ENCODE measurements at places on chromosomes 5 and 9. TPM values are rescaled to one million over a fixed set of nuclear protein-coding genes. Genes with fewer than 3 reads are reported as not detected.
A peak's percentile ranks its signal among the peaks of the same experiment; 100 is the strongest.

- H3K27ac ChIP-seq: peak overlapping the region; percentile 49
- H3K4me3 ChIP-seq: peak overlapping the region; percentile 18
- peaks cover 10% of the 10 kb centered on the region for H3K4me1 ChIP-seq
- no peaks in the 10 kb centered on the region for H3K36me3 ChIP-seq
Observed at GRCh38 chr9:20640331-20641187, 18.3 kb upstream of the MLLT3 start.

- H3K4me1 ChIP-seq: no peaks in the 10 kb centered on the region
- DNase-seq: no peak
- no peaks in the 10 kb centered on the region for H3K36me3 ChIP-seq
- no peaks in the 10 kb centered on the region for H3K27me3 ChIP-seq
Observed at GRCh38 chr5:98403131-98403530, 370.3 kb upstream of the RGMB start.

DNA sequence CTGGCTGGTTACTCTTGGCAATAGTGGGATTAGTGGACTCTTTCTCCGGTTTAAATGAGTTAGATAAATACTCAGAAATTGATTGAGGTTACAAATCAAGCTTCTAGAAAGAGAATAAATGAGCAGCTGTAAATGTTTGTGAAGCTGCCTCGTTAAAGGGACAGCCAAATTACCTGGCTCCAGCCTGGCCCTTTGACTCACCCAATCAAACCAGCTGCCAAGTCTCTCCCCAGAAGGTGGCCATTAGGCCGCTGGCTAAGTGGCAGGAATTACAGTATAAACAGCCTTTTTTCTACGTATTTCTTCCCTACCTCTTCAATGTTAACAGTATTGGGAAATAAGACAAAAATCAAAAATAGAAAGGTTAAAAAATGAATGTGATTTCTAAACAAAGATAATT, 46.0 kb upstream of the SRFBP1 start:
- no peak overlapping the region for H3K4me3 ChIP-seq
- no peak overlapping the region for H3K27ac ChIP-seq
- H3K4me1 ChIP-seq: no peaks in the 10 kb centered on the region
- no peak for DNase-seq
- no peaks in the 10 kb centered on the region for H3K36me3 ChIP-seq

- no peak overlapping the region for H3K4me3 ChIP-seq
- no peak for DNase-seq
- H3K4me1 ChIP-seq: no peaks in the 10 kb centered on the region
- no peak overlapping the region for H3K27ac ChIP-seq
Observed at GRCh38 chr9:18516965-18517364, 43.0 kb downstream of the ADAMTSL1 start.

GRCh38 chr5:29277642-29278041, 1915.8 kb upstream of the CDH6 start:
- no peak overlapping the region for H3K27ac ChIP-seq
- no peaks in the 10 kb centered on the region for H3K36me3 ChIP-seq
- no peaks in the 10 kb centered on the region for H3K27me3 ChIP-seq

GRCh38 chr5:104541141-104541785, 978.7 kb upstream of the NUDT12 start:
- no peaks in the 10 kb centered on the region for H3K36me3 ChIP-seq
- H3K27ac ChIP-seq: no peak overlapping the region
- H3K27me3 ChIP-seq: no peaks in the 10 kb centered on the region
- H3K4me1 ChIP-seq: no peaks in the 10 kb centered on the region
- no peak for DNase-seq

- H3K36me3 ChIP-seq: no peaks in the 10 kb centered on the region
- peaks cover 28% of the 10 kb centered on the region for H3K4me1 ChIP-seq
- no peak for DNase-seq
- peak overlapping the region; percentile 62 for H3K27ac ChIP-seq
- no peak overlapping the region for H3K4me3 ChIP-seq
Observed at GRCh38 chr9:76433836-76434235, 25.1 kb upstream of the GCNT1 start.

DNA sequence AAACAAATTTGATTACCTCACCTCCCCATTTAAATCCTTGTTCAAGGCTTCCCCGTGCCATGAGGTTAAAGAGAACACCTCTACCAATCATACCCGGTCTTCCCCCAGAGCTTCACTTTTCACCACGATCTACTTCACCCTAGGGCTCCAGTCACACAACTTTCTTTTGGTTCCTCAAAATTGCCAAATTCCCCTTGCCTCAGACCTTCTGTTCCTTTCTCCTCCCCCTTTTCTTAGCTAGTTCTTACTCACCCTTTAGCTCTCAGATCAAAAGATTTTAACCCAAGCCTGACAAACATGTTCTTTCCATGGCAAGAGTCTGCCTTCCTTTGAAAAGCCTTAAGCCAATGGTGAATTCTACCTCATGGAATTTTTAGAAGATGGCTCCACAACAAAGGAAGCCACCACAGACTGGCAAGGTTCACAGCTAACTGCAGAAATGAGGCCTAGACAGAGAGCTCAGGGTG, 56.7 kb downstream of the MAPKAP1 start:
- H3K4me3 ChIP-seq: peak overlapping the region; percentile 14
- DNase-seq: peak; percentile 42
- H3K27me3 ChIP-seq: no peaks in the 10 kb centered on the region
- peaks cover 66% of the 10 kb centered on the region for H3K4me1 ChIP-seq

RNF145 gene
- 91.4 TPM for total RNA-seq

GRCh38 chr9:121976751-121977150, 116.4 kb downstream of the TTLL11 start:
- no peak overlapping the region for H3K4me3 ChIP-seq
- DNase-seq: no peak
- H3K36me3 ChIP-seq: peaks cover 4% of the 10 kb centered on the region
- no peaks in the 10 kb centered on the region for H3K27me3 ChIP-seq
- H3K27ac ChIP-seq: no peak overlapping the region
- H3K4me1 ChIP-seq: no peaks in the 10 kb centered on the region

Data from activated CD4-positive, alpha-beta memory T cell treated with anti-CD3 and anti-CD28 coated beads for 36 hours (primary cell).